ENCODE measurements at places on chromosomes 6 and 20. TPM values are rescaled to one million over a fixed set of nuclear protein-coding genes. Genes with fewer than 3 reads are reported as not detected.
A peak's percentile ranks its signal among the peaks of the same experiment; 100 is the strongest.

DNA sequence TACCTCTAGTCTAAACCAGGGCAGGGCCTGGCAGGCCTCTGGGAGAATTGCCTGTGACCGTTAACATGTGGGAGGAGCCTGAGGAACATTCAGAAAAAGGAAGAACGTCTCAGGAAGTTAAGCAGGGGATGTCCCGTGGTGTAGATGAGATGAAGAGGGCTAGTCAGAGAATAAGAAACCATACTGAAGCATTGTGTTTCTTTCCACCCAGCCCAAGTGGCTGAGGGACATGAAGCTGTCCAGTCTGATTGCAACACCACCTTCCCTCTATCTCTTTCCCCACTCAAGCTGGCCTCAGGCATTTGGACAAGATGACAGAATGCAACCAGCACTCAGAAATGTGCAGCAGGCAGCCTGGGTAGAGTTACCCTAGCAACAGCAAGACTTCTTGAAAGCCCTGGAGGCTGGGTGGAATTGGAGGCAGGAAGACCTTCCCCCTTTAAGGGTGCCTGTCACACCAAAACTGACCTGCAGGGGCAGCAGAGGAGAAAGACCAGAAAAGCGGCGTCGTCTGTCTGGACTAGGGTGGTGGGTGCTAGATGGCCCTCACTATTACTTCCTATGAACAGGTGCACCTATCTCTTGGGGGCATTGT, 186.1 kb downstream of the UNC5CL start:
- DNase-seq = no peak

GRCh38 chr6:52393780-52394179, 26.4 kb upstream of the EFHC1 start:
- no peak for DNase-seq

DNA sequence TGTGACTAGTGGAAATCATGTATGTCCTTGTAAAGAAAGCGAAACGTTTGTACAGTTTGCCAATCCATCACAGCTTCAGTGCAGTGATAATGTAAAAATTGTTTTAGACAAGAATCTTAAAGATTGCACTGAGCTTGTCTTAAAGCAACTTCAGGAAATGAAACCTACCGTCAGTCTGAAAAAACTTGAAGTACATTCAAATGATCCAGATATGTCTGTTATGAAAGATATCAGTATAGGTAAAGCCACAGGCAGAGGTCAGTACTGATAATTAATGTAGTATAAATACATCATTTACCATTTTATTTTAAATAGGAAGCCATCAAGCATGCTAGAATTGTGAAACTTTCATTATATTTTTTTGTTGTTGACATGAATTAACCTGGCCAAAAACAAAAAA, 60.9 kb upstream of the SMIM8 start:
- no peak for DNase-seq

- peak; percentile 10 for DNase-seq
Observed at GRCh38 chr6:42507901-42508300, 55.9 kb upstream of the UBR2 start.

- no peak for DNase-seq
Observed at GRCh38 chr6:167442245-167442644, 117.4 kb downstream of the TTLL2 start.

DNA sequence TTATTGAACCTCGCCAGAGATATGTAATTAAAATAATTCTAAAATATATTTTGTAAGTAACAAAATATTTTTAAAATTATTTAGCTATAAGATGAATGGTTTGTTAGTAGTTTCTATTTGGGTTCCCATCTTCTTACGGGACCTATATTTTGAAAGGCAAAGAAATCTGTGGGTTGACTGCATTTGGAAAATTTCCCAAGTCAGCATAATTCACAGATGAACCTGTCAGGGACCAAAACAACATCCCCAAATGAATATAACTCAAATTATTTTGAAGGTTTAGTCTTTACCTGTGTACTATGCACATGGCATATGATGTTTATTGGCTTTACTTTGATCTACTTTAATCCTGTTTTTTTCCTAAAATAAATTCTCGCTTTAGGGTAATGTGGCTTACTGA, 607.4 kb upstream of the JAG1 start:
- no peak for DNase-seq

- DNase-seq = no peak
Observed at GRCh38 chr6:87922947-87923330, 124.7 kb upstream of the SPACA1 start.

DNA sequence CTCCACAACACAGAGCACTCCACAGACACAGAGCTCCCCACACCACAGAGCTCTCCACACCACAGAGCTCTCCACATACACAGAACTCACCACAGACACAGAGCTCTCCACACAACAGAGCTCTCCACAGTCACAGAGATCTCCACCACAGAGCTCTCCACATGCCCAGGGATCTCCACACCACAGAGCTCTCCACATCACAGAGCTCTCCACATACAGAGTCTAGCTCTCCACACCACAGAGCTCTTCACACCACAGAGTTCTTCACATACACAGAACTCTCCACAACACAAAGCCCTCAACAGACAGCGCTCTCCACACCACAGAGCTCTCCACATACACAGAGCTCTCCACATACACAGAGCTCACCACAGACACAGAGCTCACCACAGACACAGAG, 55.3 kb downstream of the ERMARD start:
- no peak for DNase-seq

DNA sequence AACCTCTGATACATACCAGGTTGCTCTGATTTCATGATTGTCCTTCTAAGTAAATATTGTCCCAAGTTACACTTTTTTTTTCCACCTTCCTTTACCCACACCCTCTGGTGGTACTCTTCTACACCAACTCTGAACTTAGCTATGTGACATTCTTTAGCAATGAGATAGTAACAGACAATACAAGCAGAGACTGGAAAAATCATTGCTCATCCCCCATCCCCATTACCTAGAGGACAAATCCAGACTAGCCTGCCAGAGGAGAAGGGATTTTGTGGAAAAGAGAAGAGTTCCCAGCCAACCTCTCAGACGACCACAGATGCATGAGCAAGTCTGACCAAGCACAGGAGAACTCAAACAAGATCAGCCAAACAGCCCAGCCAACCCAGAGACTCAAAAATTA, 32.8 kb upstream of the TFAP2B start:
- DNase-seq = no peak

ARG1 gene
- not detected for polyA plus RNA-seq

KLHDC3 gene
- polyA plus RNA-seq = 50.5 TPM

RBL1 gene
- 3.3 TPM for polyA plus RNA-seq

PLN gene
- not detected for polyA plus RNA-seq

DNAH8 gene
- not detected for polyA plus RNA-seq
